ENCODE measurements at places on chromosomes 2 and 18. TPM values are rescaled to one million over a fixed set of nuclear protein-coding genes. Genes with fewer than 3 reads are reported as not detected.

ABCG5 gene
- total RNA-seq, result not detected

CCDC102B gene
- 12.9 TPM for total RNA-seq

CREG2 gene
- not detected for total RNA-seq

MCFD2 gene
- total RNA-seq, result 61.5 TPM

CYS1 gene
- 17.5 TPM for total RNA-seq

EPAS1 gene
- total RNA-seq, result 110 TPM

DCDC2C gene
- 3.9 TPM for total RNA-seq

HOXD4 gene
- total RNA-seq, result 17.1 TPM

SATB2 gene
- 8.5 TPM for total RNA-seq

ALKAL2 gene
- total RNA-seq, result 96.6 TPM

ATIC gene
- total RNA-seq, result 31.6 TPM

Data from tibial nerve (tissue), 4 donors.